Heart right ventricle (tissue), 16 donors: ENCODE measurements at places on chromosomes 1 and 21. TPM values are rescaled to one million over a fixed set of nuclear protein-coding genes. Genes with fewer than 3 reads are reported as not detected.

GRCh38 chr1:244865028-244865371 lies 657 bp upstream of the HNRNPU start:
- H3K4me1 ChIP-seq: peaks cover 44% of the 10 kb centered on the region
- no peaks in the 10 kb centered on the region for H3K27me3 ChIP-seq
- no peak overlapping the region for H3K4me3 ChIP-seq
- peak; percentile 23 for DNase-seq
- peak overlapping the region; percentile 100 for H3K27ac ChIP-seq

DNA sequence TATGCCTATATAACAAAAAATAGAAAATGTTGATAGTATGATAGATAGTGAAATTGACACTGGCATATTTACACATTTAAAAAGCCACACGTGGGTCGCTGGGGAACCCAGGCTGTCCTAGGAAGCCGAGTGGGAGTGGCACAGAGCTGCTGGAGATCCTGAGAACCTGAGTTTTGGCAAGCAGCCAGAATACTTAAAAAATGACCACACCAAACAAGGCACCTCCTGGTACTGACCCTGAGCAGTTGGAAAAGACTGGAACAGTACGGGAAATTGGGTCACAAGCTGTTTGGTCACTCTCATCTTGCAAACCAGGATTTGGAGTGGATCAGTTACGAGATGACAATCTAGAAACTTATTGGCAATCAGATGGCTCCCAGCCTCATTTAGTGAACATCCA lies 111.5 kb downstream of the ZFYVE9 start:
- H3K4me3 ChIP-seq: no peak overlapping the region
- H3K27me3 ChIP-seq: no peaks in the 10 kb centered on the region
- no peaks in the 10 kb centered on the region for H3K36me3 ChIP-seq
- DNase-seq: no peak
- no peak overlapping the region for H3K27ac ChIP-seq
- H3K4me1 ChIP-seq: no peaks in the 10 kb centered on the region

DNA sequence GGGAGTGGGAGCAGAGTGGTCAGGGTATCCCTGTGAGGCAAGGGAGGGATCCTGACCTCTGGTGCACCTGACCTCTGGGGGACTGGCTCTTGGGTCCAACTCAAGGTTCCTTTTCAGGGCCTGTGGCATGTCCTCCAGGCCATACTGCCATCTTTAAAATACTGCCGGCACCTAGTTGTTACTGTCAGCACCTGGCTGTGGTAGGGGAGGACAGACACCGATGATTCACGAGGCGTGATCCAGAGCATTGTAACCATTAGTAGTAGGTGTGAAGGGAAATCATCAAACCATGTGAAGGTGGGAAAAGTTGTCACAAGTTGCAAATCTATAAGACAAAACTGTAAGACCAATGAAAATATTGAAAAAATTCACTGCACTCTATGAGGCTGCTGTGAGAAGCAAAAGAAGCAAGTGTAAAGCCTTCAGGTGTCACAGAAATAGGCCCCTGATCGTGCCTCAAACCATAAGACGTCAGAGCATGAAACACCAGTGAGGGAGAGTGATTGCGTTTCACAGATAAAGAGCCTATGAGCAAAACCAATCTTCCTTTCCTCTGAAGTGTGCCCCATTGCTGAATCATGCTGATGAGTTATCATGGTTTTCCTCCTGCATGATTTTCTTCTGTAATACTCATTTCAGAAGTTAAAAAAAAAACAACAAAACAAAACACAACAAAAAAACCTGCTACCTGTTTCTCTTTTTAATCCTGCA lies 55.3 kb downstream of the CDC7 start:
- no peak overlapping the region for H3K4me3 ChIP-seq
- DNase-seq: no peak
- H3K27ac ChIP-seq: peak overlapping the region; percentile 81
- H3K27me3 ChIP-seq: no peaks in the 10 kb centered on the region

RPTN gene
- total RNA-seq: not detected

KRTAP20-3 gene
- not detected for total RNA-seq

HPDL gene
- 0.17 TPM for total RNA-seq

DNA sequence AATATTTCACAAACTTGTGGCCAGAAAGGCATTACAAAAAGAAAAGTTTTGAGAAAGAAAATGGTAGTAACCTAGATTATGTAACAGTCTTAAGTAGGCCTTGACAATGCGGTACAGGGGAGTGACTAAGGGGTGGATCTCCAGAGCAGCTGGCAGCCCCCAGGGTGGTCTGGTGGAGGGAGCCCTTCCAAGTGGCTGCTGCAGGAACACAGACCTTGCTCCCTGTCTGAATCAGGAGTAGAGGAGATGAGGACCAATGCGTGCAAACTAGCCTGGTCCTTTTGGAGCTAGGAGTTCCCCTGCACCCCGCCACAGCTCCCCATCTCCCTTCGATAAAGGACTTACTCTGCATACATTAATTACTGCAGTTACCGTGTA lies 189.0 kb downstream of the NFIA start:
- no peaks in the 10 kb centered on the region for H3K36me3 ChIP-seq
- H3K4me1 ChIP-seq: peaks cover 13% of the 10 kb centered on the region
- H3K27me3 ChIP-seq: no peaks in the 10 kb centered on the region
- H3K4me3 ChIP-seq: no peak overlapping the region

OR6K3 gene
- not detected for total RNA-seq

DNA sequence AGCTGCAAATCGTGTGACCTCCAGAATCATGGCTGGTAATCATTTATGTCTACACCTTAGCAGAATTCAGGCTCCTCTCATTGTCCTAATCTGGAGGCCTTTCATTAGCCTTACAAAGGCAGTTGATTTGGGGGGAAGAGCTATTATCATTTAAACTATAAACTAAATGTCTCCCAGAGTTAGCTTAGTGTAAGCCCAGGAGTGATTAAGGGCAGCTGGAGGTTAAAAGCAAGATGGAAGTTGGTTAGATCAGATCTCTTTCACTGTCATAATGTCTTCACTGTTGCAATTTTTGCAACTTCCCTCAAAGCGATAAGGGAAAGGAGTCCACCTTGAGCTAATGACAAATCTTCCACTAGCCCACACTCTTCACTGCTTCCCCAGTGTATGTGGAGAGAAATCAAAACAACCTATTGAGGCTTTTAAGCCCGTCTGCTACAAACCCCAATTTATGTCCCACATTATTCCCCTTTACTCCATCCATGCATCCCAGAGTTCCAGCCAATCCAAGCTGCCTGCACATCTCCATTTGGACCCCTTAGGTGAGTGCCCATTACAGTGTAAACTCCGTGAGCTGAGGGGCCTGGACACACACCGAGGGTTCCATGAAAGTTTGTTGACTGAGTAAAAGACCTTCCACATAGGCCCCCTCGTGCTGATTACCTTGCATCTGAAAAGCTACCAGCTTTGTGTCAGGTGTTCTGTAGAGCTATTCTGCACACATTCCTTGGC lies 61.5 kb upstream of the KLHDC7A start:
- H3K4me3 ChIP-seq: no peak overlapping the region
- no peaks in the 10 kb centered on the region for H3K36me3 ChIP-seq
- H3K27me3 ChIP-seq: peaks cover 5% of the 10 kb centered on the region
- DNase-seq: no peak
- H3K27ac ChIP-seq: no peak overlapping the region
- no peaks in the 10 kb centered on the region for H3K4me1 ChIP-seq

CRP gene
- not detected for total RNA-seq

DNA sequence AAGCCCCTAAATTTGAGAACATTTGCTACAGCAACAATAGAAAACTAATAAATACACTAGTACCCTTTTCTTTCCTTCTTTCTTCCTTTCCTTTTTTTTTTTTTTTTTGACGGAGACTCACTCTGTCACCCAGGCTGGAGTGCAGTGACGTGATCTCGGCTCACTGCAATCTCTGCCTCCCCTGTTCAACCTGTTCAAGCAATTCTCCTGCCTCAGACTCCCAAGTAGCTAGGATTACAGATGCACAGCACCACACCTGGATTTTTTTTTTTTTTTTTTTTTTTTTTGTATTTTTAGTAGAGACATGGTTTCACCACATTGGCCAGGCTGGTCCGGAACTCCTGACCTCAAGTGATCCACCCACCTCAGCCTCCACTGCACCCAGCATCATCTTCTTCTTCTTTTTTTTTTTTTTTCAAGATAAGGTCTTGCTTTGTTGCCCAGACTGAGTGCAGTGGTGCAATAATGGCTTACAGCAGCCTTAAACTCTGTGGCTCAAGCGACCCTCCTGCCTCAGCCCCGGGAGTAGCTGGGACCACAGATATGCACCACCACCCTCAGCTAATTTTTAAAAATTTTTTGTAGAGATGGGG lies 19.6 kb upstream of the CBR3 start:
- peaks cover 4% of the 10 kb centered on the region for H3K4me1 ChIP-seq
- DNase-seq: no peak
- H3K27me3 ChIP-seq: no peaks in the 10 kb centered on the region
- no peak overlapping the region for H3K4me3 ChIP-seq
- H3K36me3 ChIP-seq: no peaks in the 10 kb centered on the region

UQCRHL gene
- total RNA-seq: 3.1 TPM

SGIP1 gene
- 2.6 TPM for total RNA-seq

- no peak for DNase-seq
- no peaks in the 10 kb centered on the region for H3K36me3 ChIP-seq
- H3K4me1 ChIP-seq: peaks cover 31% of the 10 kb centered on the region
- peak overlapping the region; percentile 47 for H3K27ac ChIP-seq
Observed at GRCh38 chr1:155250246-155250632, 5.0 kb downstream of the ENTREP3 start.

DNA sequence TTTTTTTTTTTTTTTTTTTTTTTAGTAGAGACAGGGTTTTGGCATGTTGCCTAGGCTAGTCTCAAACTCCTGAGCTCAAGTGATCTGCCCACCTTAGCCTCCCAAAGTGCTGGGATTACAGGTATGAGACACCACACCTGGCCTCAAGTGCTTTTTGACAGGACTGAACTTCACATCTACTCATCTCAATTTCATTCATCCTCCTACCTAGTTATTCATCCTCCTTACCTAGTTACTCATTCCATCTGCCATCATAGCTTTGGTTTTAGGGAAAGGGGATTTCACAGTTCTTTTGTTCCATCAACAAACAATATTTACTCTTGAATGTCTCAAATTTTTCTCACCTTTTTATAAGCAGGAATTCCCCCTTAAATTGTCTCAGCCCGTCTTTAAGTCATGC lies 38.6 kb upstream of the RALGPS2 start:
- H3K4me1 ChIP-seq: no peaks in the 10 kb centered on the region
- H3K27ac ChIP-seq: no peak overlapping the region
- H3K4me3 ChIP-seq: no peak overlapping the region
- no peaks in the 10 kb centered on the region for H3K36me3 ChIP-seq

- no peak overlapping the region for H3K27ac ChIP-seq
- H3K4me1 ChIP-seq: peaks cover 13% of the 10 kb centered on the region
- no peak for DNase-seq
Observed at GRCh38 chr21:42093186-42093585, 22.1 kb downstream of the UMODL1 start.
